ENCODE measurements at places on chromosomes 2 and 18.

DNA sequence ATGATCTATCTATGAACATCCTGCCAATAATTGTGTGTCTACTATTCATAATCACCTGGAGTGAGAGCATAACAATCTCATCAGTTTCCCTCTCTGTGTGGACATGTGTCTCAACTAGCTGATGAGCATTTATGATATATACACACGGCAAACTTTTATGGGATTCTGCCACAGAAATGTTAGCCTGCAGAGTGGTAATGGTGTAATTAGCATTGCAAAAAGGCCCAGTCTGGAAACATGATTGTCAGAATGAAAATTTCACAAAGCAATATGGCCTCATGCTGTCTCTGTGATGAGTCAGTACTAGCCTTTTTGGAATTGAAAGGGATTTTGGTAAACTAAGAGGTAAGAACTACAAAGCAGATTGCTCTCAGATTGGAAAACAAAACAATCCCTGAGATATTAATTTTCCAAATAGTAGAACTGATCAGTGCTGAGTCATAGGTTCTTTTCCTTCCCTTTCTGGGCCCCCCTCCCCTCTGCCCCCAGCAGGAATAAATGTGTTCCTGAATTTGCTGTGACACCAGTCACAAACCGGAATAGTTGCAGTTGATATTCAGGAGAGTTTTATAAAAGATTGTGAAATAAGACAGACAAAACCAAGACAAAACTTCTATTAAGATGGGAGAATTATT lies 189.2 kb downstream of the OSR1 start:
- no peak for DNase-seq

DNA sequence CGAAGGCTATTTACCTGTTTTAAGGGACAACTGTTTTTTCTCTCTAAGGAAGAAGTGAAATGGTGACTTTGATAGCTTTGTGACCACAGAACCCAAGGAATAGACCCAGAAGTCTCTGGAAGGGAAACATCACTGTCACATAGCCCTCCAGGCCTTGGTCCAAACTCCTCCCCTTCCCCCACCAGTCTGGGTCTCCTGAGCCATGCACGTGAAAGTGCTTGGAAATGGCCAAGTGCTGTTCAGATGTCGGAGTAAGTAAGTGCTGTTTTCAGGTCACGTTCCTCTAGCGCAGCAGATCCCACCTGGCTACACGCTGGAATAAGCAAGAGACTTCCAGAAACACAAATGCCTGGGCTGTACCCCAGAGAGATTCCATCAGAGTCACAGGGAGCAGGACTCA lies 73.0 kb upstream of the AFF3 start:
- no peak for DNase-seq

DNA sequence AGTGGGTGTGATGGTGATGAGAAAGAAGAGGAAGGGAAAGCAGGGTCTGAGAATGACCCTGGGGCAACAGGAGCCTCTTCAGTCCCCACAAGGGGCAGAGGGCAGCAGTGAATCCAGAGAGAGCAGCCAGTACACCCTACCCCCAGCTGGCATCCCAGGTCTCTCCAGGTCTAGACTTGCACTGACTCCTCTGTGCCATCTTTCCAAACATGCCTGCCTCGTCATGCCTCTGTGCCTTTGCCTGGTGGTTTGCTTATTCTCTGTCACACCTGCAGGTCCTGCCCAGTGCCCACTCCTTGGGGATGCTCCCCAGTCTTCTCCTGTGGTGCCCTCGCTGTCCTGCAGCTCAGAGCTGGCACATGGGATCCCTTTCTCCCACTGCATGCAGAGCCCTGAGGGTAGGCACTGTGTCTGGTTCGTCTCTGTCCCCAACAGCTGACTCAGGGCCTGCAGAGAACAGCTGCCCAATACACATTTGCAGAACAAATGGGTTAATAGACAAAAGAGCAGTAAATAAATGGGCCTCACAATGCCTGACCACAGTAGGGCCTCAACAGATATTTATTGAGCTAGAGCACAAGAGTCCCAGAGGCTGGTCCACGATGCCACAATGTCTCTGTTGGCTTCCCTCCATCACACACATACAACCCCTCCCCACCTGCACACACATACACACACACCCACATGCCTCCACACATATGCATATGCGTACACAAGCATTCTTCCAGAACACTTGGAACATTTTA lies 89.8 kb downstream of the HS1BP3 start:
- DNase-seq = peak; percentile 46

GRCh38 chr18:62341473-62341872 lies 16.4 kb downstream of the TNFRSF11A start:
- DNase-seq = no peak

DNA sequence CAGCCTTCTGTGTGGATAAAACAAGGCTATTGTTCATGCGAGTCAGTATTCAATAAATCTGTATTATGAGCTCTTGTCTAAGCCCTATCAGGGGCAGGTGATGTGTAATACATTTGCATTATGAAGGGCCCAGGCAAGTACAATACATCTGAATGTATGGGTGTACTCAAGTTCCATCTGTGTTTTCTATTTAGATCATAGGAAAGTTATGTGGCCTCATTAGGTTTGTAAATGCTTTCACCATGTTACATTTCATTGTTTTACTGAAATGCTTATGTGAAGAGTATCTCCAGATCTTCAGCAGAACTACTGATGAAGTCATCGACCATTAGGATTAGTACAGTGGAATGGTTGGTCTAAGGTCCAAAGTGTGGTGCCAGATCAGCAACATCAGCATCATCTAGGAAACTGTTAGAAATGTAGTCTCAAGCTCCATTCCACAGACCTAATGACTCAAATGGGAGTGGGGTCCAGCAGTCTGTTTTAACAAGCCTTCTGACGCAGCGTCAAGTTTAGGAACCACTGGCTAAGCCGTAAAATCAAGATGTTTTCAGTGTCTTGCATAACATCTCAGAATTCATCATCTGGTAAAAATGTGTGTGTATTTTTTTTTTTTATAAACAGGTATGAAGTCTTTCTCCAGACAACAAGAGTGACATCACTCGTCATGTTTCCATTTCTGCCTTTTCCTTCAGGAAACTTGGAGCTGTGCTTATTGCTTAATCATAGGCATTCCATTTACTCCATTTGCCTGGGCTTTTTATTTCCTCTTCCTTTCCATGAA lies 80.5 kb downstream of the LYPD6 start:
- DNase-seq = no peak

GRCh38 chr2:181683518-181684453 lies 3.5 kb upstream of the NEUROD1 start:
- DNase-seq = peak; percentile 68

DNA sequence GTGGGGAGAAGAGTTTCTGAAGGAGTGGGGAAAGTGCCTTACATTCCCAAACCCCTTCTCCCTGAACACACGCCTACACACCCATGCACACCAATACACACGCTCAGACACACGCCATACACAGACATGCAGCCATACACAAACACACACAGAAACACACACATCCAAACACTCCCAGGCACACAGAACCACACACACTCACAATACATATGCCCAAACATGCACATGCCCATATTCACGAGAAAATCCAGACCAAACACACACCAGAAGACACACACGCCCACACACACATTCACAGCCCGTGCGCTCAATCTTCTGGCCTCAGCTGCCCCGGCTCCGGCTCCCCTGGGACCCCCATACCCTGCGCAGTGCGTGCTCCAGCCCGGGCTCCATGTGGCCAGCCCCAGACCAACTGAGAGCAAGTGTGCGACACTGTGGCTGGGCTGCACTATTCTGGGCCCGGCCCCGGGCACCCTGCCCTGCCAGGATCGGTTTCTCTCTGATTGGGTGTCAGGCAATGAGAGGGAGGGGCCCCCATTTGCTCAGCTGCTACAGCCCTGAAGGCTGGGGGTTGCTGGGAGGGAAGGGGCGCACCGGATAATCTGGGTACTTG lies at the start of gene PRKAG3:
Gene PRKAG3 (minus strand): TSS at position 426 of the 613 bp plus-strand sequence.
- DNase-seq = no peak

DNA sequence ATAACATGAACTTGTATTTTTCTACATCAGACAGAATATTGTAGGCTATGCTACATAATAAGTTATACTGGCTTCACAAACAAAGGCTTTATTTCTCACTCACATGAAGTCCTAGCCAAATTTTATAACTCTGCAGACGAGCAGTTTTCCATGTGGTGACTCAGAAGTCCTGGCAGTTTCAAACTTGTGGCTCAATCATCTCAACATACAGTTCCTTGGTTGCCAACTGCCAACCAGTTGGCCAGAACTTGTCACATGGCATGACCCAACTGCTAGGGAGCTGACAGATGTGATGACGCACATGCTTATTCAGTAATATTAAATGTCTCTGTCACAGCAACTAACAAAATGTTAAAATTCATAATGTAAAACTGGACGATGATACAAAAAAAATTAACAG lies 63.8 kb upstream of the ZC3H15 start:
- DNase-seq = peak; percentile 53

DNA sequence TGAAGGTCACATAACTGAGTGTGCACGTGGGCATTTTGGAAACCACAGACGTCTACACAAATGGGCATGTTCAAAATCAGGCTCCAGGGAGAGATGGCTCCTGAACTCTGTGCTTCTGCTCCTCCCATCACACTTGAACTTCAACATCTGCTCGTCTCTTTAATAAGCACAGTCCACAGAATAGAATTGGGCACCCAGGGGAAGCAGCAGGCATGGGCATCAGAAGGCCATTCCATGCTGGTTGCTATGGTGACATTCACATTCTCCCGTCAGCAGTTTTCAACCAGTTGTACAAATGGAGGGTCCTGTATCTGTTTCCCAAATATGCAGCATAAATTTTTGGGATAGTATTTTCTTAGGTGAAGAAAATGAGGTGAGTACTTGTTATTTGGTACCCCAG lies 183.7 kb upstream of the COPS8 start:
- DNase-seq = no peak

DNA sequence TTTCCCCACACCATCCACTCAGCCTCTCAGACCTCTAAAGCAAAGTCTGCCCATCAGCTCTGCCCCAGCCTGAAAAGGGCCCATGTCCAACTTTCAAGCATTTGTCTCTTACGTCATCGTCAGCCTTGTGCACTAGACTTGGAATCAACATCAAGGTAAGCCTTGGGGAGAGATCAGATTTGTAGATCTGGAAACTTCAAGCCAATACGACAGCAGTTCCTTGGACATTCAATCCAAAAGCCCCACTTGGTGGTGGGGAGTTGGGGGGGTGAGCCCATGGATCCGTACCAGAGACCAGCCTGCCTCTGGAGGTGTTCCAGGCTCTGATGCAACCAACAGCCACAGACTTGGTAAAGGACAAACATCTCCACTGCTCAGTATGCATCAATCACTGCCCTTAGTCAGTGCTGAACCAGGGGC lies 206.8 kb upstream of the MEIS1 start:
- no peak for DNase-seq

- no peak for DNase-seq
These were observed 6.7 kb downstream of the GYPC start for GRCh38 chr2:126662621-126663020.

DNA sequence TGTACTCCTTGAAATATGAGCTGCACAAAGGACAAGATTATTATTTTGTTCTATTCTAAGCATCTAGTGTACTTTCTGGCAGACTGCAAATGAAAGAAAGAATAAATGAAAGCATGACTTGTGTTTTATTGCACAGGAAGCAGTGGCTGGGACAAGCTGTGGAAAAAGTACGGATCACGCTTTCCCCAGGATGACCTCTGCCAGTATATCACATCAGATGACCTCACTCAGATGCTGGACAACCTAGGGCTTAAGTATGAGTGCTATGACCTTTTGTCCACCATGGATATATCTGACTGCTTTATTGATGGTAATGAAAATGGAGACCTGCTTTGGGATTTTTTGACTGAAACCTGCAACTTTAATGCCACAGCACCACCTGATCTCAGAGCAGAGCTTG lies 49.4 kb downstream of the HNMT start:
- DNase-seq = no peak

DNA sequence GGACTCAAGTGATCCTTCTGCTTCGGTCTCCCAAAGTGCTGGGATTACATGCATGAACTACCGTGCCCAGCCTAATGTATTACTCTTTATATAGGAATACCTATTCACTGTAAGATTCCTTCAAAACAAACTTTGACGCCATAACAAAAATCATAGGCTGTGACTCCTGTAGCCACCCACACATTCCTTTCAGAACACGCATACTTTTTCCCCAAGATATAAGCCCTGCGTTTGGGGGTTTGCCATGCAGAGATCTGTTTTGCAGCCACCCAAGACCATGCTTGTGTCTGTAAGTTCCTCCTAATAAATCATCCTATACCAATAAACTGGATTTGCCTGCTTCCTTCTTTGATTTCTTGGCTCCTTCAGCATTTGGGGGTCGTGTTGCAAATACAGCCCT lies 46.0 kb upstream of the STON1 start:
- peak; percentile 82 for DNase-seq

- DNase-seq = no peak
These were observed 702.9 kb downstream of the BCL11A start for GRCh38 chr2:59850554-59850953.

DNA sequence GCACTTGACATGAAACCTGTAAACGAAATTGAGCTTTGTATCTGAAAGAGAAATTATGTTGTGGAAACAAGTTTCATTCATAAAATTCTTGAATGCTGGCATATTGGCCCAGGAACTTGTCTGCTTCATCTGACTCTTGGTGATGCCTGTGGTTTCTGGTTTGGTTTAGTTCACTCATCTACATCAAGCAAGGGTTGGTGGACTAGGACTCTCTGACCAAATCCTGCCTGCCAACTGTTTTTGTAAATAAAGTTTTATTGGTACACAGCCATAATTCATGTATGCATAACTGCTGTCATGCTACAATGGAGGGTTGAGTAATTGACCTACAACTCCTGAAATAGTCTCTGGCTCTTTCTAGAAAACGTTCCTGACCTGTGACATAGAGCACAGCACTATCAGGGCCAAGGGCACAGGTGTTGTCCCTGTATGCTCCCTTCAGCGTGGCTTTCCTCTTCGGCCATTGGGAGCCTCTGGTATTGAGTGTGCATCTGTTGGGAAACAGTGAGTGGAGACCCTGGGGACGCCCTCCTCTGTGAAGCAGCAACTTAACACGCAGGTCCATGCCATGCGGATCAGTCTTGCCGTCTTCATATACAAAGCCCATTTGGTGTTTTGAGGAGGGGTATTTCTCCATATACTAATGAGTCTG lies 226.3 kb downstream of the SH3RF3 start:
- DNase-seq = no peak

GRCh38 chr2:121036226-121036692 lies 248.7 kb downstream of the TFCP2L1 start:
- DNase-seq = no peak

- peak; percentile 14 for DNase-seq
These were observed 129.0 kb upstream of the ZEB2 start for GRCh38 chr2:144648837-144649465.

DNA sequence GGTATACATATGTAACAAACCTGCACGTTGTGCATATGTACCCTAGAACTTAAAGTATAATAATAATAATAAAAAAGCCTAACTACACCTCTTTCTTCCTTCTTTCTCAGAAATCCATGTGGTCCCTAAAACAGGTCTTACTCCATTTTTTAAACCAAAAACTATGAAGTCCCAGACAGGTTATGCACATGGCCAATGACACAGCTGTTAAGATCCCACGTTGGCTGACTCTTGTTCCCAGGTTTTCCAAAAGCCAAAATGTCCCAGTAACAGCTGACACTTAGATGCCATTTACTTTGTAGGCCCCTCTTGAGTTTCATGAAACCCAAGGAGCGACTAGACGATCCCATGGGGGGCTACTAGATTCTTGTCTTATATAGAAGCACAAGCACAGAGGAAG lies 97.0 kb downstream of the KCNF1 start:
- no peak for DNase-seq

All from osteoblast (primary cell).